Naive thymus-derived CD4-positive, alpha-beta T cell (primary cell): ENCODE measurements at places on chromosomes 6 and 20. TPM values are rescaled to one million over a fixed set of nuclear protein-coding genes. Genes with fewer than 3 reads are reported as not detected.

GRCh38 chr20:12055161-12055560 lies 137.5 kb downstream of the BTBD3 start:
- no peak for DNase-seq

DNA sequence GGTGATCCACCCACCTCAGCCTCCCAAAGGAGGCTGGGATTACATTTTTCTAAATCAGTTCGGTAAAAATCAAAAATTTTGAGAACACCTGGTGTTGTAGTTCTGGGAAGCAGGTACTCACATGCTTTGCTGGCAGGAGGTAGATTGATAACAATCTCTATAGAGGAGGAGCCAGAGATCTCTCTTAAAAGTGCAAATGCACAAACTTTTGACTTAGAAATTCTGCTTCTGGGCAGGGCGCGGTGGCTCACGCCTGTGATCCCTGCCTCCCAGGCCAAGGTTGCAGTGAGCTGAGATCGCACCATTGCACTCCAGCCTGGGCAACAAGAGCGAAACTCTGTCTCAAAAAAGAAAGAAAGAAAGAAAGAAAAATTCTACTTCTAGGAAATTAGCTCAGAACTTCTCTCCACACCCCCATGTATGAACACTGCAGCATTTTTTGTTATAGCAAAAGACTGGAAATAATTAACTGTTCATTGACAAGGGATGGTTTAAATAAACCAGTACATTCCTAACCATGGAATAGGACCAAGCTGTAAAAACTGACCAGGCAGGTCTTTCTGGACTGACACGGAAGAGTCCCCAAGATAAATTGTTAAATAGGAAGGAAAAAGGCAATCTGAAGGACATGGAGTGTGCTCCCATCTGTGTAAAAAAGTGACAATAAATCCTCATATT lies 14.4 kb upstream of the TRIB3 start:
- no peak for DNase-seq

PROCR gene
- 0.87 TPM for polyA plus RNA-seq

DNA sequence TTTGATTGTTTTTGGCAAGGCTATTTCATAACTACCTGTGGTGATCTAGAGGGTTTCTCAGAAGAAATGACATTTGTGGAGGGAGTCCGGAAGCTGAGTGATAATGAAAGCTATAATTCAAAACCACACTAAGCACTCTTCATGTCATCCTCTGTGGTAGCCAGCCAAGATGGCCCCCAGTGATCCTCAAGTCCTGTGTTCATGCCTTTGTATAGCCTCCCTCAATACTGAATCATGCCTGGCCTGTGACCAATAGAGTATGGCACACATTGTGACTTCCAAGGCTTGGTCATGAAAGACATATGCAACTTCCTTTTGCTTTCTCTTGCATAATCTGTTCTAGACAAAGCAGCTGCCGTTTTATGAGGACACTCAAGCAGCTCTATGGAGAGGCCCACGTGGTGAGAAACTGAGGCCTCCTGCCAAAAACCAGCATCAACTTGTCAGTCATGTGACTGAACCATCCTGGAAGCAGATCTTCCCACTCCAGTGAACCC lies 12.8 kb upstream of the DNAAF9 start:
- no peak for DNase-seq

DNA sequence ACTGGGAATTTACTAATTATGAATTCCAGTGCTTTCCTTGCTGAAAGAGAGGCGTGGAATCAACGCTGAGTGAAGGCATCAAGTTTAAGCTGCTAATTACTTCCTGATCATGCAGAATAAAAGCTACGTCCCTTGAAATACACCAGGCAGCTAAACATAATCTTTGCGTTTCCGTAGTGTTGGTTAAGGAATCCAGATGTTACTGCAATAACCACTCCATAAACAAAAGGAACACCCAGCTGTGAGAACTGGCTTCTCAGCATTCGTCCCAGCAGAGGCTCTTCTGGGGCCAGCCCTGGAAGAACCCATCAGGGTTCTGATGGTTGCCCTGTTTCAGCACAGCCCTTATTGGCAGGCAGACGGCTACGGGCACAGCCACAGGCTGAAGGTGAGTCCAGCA lies 111.4 kb downstream of the CDH26 start:
- no peak for DNase-seq

MCCD1 gene
- not detected for polyA plus RNA-seq

DNA sequence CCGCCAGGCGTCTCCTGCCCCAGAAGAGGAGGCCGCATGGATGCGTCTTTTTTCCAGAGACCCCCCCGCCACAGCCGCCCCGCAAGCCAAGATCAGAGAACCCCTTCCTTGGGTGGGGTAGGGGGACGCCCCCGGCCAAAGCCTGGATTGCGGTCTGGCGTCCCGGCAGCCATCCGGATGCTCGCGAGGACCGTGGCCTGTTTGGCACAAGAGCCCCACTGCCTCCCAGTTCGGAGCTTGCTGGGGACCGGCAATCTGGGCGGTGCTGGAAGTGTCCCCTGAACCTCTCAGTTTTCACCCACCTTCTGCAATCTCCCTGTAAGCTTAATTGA lies 924 bp downstream of the FAM162B start:
- no peak for DNase-seq

DNA sequence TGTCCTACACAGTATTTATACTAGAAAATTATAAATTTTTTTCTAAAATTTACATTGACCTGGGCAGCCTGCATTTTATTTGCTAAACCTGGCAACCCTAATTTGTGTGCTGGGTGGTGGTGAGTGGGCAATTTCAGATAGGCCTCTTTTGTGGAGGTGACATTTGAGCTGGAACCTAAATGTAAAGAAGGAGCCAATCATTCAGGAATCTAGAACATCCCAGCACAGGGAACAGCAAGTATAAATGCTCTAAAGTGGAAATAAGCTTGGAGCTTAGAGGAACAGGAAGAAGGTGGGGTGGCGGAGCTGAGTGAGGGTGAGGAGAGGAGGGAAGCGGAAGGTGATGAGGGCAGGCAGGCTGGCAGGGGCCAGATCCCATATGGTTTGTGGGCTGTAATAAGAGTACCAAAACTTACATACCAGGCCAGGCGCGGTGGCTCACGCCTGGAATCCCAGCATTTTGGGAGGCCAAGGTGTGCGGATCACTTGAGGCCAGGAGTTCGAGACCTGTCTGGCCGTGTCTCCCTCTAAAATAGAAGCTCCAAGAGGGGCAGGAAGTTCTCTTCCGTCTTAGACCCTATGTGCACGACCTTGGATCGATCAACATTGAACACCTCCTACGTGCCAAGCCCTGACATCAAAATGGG lies 549 bp upstream of the CSE1L start:
- DNase-seq: no peak

GRCh38 chr6:104862456-104862855 lies 2.7 kb upstream of the HACE1 start:
- DNase-seq: no peak

GRCh38 chr6:99241905-99242534 lies 107.5 kb downstream of the FAXC start:
- no peak for DNase-seq

DNA sequence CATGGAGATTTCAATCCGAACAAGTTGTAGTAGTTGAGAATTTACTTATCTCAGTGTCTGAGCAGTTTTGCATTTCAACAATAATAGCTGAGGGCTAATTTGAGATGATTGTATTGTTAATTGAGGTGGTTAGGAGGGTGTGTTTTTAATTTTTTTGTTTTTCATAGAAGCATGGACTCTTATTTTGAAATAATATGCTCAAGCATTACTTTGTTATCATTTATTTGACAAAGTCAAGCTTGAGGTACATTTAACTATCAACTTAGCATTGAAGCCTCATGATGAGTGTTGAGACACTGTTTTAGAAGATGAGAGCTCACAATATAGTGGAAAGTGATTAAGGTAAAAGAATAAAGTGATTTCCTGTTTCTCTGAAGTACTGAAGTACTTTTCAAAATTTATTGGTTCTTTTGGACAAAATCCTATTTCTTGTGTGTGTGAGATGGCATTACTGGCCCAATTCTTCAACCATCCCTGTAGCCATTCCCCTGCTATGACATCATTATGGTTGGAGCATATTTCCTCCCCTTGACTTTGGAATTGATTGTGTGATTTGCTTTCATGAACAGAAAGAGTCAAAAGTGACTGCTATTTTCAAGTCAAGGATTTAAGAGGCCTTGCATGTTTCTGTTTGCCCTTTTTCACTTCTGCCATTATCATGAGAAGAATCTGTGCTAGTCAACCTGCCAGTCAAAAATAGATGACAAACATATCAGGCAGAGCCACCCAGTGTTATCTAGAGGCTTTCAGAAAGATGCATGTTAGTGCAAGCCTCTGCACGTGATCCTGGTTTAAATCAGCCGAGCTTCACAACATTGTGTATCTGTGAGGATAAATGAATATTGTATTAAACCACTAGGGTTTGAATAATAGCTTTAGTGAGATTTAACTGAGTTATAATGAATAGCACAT lies 1112.3 kb upstream of the CITED2 start:
- no peak for DNase-seq

GRCh38 chr6:3388786-3389185 lies 68.1 kb downstream of the SLC22A23 start:
- no peak for DNase-seq

- no peak for DNase-seq
Measured at GRCh38 chr6:81023007-81023582, 729.4 kb downstream of the TENT5A start.

DNA sequence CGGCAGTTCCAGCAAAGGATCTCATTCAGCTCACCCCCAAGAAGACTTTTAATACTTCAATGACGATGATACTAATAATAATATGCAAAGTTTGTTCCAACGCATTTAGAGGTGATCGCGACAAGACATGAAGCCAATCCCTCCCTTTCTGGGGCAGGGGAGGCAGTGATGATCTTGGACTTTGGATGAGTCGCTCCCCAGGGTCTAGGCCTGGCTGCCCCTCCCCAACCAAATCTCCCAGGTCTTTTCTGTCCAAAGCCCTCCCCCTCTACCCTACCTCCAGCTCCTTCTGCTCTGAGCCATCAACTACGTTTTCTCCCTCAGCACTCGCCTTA lies 33.9 kb downstream of the HLA-A start:
- no peak for DNase-seq

DNA sequence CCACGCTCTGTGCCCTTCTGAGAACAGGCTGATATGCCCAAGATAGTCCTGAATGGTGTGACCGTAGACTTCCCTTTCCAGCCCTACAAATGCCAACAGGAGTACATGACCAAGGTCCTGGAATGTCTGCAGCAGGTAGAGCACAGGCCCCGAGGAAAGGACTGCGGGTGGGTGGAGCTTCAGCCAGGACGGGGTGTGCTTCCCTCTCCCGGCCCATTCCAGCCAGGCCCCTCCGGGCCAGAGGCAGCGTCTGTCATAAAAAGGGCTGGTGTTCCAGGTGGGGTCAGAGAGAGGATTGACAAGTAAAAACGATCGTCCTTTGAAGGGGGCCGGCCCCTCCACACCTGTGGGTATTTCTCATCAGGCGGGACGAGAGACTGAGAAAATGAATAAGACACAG lies 1.3 kb downstream of the RTEL1 start:
- no peak for DNase-seq

KCNK15 gene
- polyA plus RNA-seq: not detected

ADISSP gene
- 20.7 TPM for polyA plus RNA-seq

MATN4 gene
- not detected for polyA plus RNA-seq

MICA gene
- 4.3 TPM for polyA plus RNA-seq

GRCh38 chr20:63405102-63405730 lies 44.1 kb upstream of the CHRNA4 start:
- no peak for DNase-seq

DNA sequence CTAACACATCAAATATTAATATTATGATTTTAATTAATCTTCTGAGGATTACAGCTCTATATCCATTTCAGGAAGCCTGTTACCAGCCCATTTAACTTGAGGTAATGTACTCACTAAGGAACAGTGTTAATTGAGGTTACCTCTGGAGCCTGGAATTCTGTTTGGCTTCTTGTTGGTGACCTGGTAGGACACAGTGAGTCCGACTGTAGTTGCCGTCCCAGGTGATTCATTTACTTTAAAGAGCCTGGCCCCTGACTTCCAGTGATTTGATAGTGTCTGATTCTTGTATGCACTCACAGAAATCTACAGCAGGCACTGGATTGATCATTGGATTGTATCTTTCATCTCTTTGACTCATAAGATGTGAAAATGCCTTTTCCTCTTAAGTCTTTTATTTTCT lies 34.0 kb downstream of the IGF2R start:
- DNase-seq: no peak

IL17F gene
- not detected for polyA plus RNA-seq

DNA sequence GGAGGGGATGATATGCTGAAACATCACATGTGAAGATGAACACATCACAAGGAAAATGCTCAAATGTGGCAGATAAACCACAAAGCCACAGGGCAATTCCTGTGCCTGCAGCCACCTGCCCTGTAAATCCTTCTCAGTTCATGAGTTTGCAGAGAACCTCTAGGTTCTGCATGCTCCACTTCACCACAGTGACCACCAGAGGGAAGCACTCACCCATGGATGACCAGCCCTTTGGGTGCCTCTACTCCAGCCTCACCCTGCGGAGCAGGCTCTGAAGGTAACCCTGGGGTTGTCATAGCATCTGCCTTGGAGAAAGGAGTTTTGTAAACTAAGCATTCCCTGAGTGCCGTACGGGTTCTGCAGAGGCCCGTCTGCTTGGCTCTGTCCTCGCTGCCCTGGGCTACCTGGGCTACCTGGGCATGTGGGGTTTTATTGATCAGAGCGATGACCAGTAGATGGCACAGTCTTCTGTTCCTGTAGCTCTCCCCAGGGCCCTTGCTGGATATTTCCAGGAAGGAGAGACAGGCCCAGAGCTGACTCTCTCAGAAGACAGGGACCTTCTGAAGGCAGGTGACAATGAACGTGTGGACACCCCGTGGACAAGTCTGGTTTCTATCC lies 31.7 kb upstream of the CST1 start:
- DNase-seq: no peak

DNA sequence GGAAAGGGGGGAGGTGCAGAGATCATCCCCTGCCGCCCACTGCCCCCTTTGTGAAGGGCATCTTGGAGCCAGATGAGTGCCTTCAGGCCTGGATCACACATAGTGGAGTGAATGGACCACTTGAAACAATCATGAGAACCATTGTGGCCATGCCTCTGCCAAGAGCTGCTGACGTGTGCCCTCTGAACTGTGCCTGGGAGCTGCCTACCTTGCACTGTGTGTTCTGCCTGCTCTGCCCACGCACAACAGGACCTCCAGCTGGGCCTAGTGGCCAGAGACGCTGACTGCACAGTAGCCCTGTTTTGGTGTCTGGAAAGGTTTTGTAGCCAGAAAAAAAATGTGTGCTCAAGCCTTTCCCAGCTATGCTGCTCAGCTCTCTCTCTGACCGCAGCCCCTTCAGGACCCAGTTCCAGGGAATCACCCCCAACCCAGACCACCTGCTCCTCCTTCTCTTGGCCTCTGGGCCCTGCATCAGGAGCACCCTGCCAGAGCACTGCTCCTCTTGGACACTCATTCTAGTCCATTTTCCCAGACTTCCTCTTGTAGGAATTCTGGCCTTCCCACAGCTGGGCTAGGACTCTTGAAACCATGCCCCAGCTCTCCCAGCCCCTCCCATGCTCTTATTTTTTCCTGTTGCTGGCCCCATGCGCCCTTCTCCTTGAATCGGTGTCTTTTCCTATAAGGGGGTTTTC lies 1.6 kb upstream of the ADIG start:
- no peak for DNase-seq

- DNase-seq: no peak
Measured at GRCh38 chr20:21808863-21809664, 103.6 kb downstream of the PAX1 start.

- no peak for DNase-seq
Measured at GRCh38 chr20:64224351-64225170, 31.0 kb upstream of the PCMTD2 start.

TTK gene
- polyA plus RNA-seq: 0.51 TPM

KIF25 gene
- not detected for polyA plus RNA-seq

KIAA1755 gene
- polyA plus RNA-seq: not detected
